ENCODE measurements at places on chromosomes 11 and 22. TPM values are rescaled to one million over a fixed set of nuclear protein-coding genes. Genes with fewer than 3 reads are reported as not detected.

The GPR152 gene
- not detected for total RNA-seq

The RGL4 gene
- total RNA-seq = not detected

The SNRPD3 gene
- 100 TPM for total RNA-seq

The ZP1 gene
- total RNA-seq = not detected

The CATSPER1 gene
- not detected for total RNA-seq

The MUC5AC gene
- not detected for total RNA-seq

GRCh38 chr11:2128130-2128510, 11.1 kb downstream of the IGF2 start:
- H3K27me3 ChIP-seq = no peaks in the 10 kb centered on the region
- no peak overlapping the region for H3K27ac ChIP-seq

DNA sequence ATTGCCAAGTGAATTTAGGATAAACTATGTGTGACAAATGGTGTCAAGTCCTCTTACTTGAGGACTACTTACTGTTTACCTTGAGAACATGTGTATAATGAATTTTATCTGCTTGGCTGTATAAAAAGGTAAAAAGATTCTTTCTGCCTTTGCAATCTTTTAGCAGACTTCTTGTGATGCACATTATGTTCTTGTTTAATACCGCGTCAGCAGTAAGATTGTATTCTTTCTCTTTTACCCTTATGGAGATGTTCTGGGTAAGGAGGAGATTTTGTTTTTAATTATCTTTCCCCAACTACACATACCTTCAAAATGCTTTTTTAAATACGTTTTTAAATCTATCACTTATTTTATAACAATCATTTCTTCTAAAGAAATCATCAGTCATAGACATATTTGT, 1166.4 kb upstream of the CNTN5 start:
- no peaks in the 10 kb centered on the region for H3K4me1 ChIP-seq
- no peak overlapping the region for H3K27ac ChIP-seq
- H3K27me3 ChIP-seq = no peaks in the 10 kb centered on the region

DNA sequence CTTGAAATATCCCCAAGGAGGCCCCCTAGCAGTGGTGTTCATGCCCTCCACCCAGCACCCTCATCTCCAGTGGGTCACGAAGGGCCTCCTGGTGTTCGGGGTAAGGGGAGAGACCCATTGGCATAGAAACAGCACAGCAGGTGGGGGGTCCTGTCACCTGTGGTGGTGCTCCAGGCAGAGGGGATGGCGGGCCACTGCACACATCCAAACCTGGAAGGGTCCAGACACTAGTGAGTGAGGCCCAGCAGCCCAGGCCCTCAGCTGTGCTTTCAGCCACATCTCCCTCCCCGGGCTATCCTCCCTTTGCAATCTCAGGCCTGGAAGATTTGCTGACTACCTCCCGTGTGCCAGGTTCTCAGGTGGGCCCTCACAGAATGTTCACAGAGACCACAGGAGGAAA, 59.4 kb upstream of the LYVE1 start:
- no peaks in the 10 kb centered on the region for H3K27me3 ChIP-seq
- no peak overlapping the region for H3K4me3 ChIP-seq
- H3K4me1 ChIP-seq = peaks cover 10% of the 10 kb centered on the region
- H3K36me3 ChIP-seq = no peaks in the 10 kb centered on the region
- no peak for DNase-seq

DNA sequence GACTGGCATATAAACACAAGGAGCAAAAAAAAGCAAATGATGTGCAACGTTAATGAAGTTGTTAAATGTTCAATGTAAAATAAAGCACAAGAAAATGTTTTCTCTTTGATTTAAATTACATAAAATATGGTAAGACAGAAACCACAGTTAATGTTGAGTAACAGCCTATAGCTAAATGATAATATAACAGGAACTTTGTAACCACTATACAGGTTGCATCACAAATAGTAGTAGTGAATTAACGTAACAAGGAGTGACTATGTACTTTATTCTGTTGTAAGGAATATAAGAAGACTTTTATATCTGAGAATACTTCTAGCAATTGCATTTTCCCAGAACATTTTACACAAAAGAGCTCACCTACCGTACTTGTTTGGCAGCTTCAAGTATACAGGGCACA, 16.9 kb downstream of the SAAL1 start:
- no peak overlapping the region for H3K27ac ChIP-seq
- H3K4me3 ChIP-seq = no peak overlapping the region
- H3K36me3 ChIP-seq = peaks cover 61% of the 10 kb centered on the region
- no peaks in the 10 kb centered on the region for H3K4me1 ChIP-seq
- H3K27me3 ChIP-seq = no peaks in the 10 kb centered on the region

- DNase-seq = no peak
- no peaks in the 10 kb centered on the region for H3K36me3 ChIP-seq
- H3K27ac ChIP-seq = no peak overlapping the region
- no peaks in the 10 kb centered on the region for H3K4me1 ChIP-seq
- H3K4me3 ChIP-seq = no peak overlapping the region
Measured at GRCh38 chr11:12319461-12319951, 57.9 kb upstream of the PARVA start.

DNA sequence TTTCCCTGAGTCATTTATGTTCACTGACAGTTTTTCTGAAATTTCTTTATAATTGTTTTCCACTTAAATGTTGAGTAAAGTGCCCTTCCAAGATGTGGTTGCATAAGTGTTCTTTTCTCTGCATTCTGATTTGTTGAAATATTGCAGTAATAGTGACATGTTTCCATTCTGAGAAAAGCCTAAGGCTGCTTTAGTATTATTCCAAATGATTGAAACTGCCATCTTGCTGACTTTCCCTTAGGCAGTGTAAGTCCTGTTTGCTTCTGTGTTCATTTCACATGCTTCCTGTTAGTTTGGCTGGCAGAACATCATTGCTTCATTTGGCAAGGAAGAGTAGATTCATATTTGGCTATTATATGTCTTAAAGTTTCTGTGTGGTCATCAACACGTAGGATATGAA, 146.5 kb downstream of the ELP4 start:
- H3K27me3 ChIP-seq = no peaks in the 10 kb centered on the region
- no peak overlapping the region for H3K27ac ChIP-seq
- H3K36me3 ChIP-seq = no peaks in the 10 kb centered on the region
- no peak for DNase-seq
- no peaks in the 10 kb centered on the region for H3K4me1 ChIP-seq
- no peak overlapping the region for H3K4me3 ChIP-seq

- H3K27ac ChIP-seq = no peak overlapping the region
- H3K4me1 ChIP-seq = no peaks in the 10 kb centered on the region
- DNase-seq = no peak
- no peaks in the 10 kb centered on the region for H3K36me3 ChIP-seq
Measured at GRCh38 chr22:27032091-27032761, 374.8 kb downstream of the MIAT start.

- H3K4me1 ChIP-seq = no peaks in the 10 kb centered on the region
- H3K4me3 ChIP-seq = no peak overlapping the region
- H3K36me3 ChIP-seq = no peaks in the 10 kb centered on the region
- H3K27ac ChIP-seq = no peak overlapping the region
- no peaks in the 10 kb centered on the region for H3K27me3 ChIP-seq
- no peak for DNase-seq
Measured at GRCh38 chr11:114832532-114833125, 154.3 kb downstream of the NXPE2 start.

DNA sequence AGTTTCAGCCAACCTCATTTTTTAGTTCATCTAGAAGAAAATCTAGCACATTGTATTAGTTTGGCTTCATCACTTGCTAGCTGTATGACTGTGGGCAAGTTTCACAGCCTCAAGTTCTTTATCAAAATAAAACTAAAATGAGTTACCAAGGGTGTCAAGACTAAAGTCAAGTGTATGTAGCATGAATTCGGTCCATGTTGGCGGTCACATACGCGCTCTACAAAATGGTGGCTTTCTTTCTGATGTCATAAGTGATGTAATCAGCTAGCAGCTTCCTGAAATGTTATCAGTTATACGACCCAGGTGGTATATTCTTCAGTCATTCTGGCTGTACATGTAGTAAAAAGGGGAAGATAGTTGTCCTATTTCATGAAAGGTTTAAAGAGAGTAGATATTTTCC, 50.5 kb downstream of the POLD3 start:
- H3K4me1 ChIP-seq = no peaks in the 10 kb centered on the region
- no peak overlapping the region for H3K4me3 ChIP-seq
- no peaks in the 10 kb centered on the region for H3K27me3 ChIP-seq
- DNase-seq = no peak
- H3K27ac ChIP-seq = no peak overlapping the region
- H3K36me3 ChIP-seq = peaks cover 16% of the 10 kb centered on the region

GRCh38 chr22:33126881-33127280, 68.7 kb upstream of the SYN3 start:
- no peaks in the 10 kb centered on the region for H3K4me1 ChIP-seq
- H3K27me3 ChIP-seq = no peaks in the 10 kb centered on the region
- no peak overlapping the region for H3K4me3 ChIP-seq
- no peak for DNase-seq

DNA sequence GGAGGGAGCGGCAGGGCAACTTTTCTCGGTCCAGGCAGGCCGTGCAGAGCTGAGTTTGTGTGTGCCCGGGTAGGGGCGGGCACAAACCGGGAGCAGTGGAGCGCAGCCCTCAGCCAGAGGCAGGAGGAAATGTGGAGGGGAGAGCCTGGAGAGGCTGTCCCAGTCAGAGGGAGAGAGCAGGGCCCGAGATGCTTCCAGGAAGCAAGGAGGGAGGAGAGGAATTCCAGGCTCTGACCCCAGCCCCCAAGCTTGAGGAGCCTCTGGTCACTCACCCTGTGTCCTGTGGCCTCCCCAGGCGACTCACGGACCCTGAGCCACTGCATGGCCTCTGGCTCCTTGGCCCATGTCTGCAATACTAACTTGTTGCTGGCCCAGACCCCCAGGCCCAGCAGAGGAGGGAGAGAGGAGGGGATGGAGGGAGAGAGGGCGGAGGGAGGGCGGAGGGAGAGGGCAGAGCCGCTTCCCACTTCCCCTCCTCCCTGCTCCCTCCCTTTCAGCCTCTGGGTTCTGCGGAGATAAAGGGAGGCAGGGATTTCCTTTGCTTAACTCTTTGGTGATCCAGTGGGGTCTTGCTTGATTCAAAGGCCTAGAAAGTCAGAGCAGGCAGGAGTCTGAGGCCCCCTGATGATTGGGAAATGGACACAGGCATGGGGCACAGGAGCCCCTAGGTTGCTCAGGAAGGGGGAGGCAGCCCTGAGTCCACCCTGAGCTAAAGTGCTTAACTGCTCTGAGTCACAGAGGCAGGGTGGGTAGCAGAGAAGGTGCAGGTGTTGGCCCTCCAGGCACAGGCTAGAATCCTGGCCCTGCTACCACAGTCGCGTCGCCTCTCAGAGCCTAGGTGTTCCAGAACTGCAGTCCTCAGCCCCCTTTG, at the start of gene C1QTNF6:
Gene C1QTNF6 (minus strand): TSS at position 357 of the 871 bp plus-strand sequence. CDS start 34 bp downstream, at position 323.
- H3K4me1 ChIP-seq = peaks cover 43% of the 10 kb centered on the region
- DNase-seq = no peak
- peak within 1 kb of the TSS; percentile 82 for H3K27ac ChIP-seq
- no peaks in the 10 kb centered on the region for H3K36me3 ChIP-seq
- H3K27me3 ChIP-seq = no peaks in the 10 kb centered on the region
- H3K4me3 ChIP-seq = peak within 1 kb of the TSS; percentile 32

GRCh38 chr22:19818324-19819207, 36.1 kb downstream of the GNB1L start:
- H3K27ac ChIP-seq = no peak overlapping the region
- DNase-seq = peak; percentile 28
- H3K4me3 ChIP-seq = no peak overlapping the region
- H3K36me3 ChIP-seq = no peaks in the 10 kb centered on the region
- no peaks in the 10 kb centered on the region for H3K27me3 ChIP-seq
- no peaks in the 10 kb centered on the region for H3K4me1 ChIP-seq

- no peak overlapping the region for H3K4me3 ChIP-seq
- no peak for DNase-seq
- H3K27me3 ChIP-seq = no peaks in the 10 kb centered on the region
- no peaks in the 10 kb centered on the region for H3K4me1 ChIP-seq
- H3K36me3 ChIP-seq = no peaks in the 10 kb centered on the region
Measured at GRCh38 chr11:135036488-135037297, 624.7 kb upstream of the B3GAT1 start.

All from right atrium auricular region (tissue), 2 donors.